Left lung (tissue), 14 donors: ENCODE measurements at places on chromosomes 4 and X. TPM values are rescaled to one million over a fixed set of nuclear protein-coding genes. Genes with fewer than 3 reads are reported as not detected.
A peak's percentile ranks its signal among the peaks of the same experiment; 100 is the strongest.

GRCh38 chr4:15400981-15401671 lies 26.7 kb upstream of the C1QTNF7 start:
- peak; percentile 84 for DNase-seq

The CITED1 gene
- 0.61 TPM for polyA plus RNA-seq

DNA sequence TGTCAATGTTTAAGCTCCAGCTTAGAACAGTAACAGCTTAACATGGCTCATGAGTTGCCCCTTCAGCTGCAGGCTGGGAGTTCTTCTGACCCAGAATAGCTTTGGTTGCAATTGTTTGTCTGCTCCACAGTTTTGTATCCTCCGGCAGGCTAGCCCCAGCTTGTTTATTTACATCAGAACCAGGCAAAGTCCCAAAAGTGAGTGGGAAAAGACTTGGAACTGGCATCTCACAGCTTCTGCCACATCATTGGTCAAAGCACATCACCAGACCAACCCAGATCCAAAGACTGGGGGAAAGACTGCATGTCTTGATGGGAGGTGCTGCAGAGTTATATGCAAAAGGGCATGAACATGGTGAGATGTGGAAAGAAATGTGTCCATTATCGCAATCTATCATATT lies 231.2 kb upstream of the CPEB2 start:
- no peak for DNase-seq

The CXCL3 gene
- 0.85 TPM for polyA plus RNA-seq

DNA sequence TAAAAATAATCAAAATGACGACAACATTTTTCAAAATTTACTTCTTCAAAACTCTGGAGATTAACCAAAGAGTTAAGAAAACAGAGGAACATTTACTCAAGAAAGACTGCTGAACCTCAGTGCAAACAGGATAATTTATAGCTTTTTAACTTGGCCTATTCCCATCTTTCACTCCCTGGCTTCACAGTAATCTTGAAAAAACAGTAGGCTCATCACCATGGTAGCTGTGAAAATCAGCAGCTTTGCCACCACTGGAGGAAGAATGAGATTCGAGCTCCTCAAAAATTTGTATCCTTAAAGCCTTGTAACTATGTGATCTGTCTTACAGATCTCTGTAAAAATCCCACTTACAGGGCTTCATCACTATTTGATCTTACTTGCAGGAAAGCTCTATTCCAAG lies 447.7 kb upstream of the CTSO start:
- no peak for DNase-seq

GRCh38 chrX:147884958-147885357 lies 26.8 kb upstream of the FMR1 start:
- DNase-seq, result no peak

DNA sequence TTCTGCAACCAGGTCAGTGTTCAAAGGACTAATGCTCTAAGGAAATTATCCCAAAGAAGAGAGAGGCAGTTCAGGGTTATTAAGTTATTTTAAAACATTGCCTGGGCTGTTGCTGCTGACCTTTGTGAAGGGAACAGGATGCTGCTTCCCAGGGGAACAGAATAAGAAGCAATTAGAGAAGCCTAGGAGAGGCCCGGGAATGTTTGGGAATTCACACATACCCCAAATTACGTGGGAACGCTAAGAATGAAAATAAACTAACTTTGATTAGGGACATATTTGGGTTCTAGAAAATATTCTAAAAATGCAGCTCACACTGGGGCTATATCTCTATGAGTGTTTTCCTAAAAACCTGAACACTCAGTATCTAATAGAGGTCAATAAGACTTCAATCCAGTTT lies 243.1 kb upstream of the FTHL17 start:
- DNase-seq, result no peak

DNA sequence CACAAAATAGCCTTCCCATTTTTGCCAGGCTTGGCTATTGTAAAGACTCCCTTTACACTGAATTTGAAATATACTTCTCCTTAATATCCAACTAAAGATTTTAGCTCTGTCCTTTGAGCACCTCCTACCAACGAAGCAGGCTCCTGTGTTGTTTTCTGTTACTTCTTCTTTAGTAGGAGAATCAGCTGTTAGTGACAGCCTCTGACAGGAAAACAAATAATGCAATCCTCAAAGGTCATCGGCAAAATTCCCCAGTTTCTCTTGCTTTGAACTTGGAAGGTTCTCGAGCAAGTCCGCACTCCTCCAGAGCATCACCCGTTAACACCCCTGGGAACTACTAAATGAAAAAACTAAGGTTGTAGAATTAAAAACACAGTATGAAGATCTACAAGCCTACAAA lies 66.9 kb downstream of the MANBA start:
- no peak for DNase-seq

The MSANTD1 gene
- 1.2 TPM for polyA plus RNA-seq

DNA sequence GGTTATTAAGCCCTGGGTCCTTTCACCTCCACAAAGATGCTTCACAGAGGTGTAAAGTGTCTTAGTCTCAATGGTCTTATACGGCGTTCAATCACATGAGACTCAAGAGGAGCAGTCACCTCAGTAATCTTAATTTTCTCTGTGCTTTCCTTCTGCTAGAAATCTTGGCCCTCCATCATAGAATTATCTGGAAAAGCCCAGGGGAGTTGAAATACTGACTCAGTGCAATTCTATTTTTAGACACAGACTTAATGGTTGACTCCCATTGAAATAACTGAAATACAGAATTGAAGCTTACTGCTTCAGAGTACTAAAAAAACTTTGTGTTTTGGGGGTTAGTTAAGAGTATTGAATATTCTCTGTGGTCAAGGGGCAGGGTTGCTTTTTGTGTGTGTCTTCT lies 94.5 kb upstream of the IL15 start:
- no peak for DNase-seq

GRCh38 chr4:3192188-3192587 lies 56.8 kb upstream of the MSANTD1 start:
- DNase-seq, result no peak

- no peak for DNase-seq
These were observed 913 bp upstream of the SMIM10L2A start for GRCh38 chrX:135420831-135421230.

The AADAT gene
- 67.1 TPM for polyA plus RNA-seq

The POU3F4 gene
- not detected for polyA plus RNA-seq
